ENCODE measurements at places on chromosomes 1 and 21.

- DNase-seq: peak; percentile 10
Observed at GRCh38 chr1:208235982-208236761, 8.0 kb downstream of the PLXNA2 start.

- no peak for DNase-seq
Observed at GRCh38 chr21:39258207-39258606, 55.2 kb downstream of the BRWD1 start.

- DNase-seq: no peak
Observed at GRCh38 chr1:163307479-163308171, 14.1 kb upstream of the NUF2 start.

GRCh38 chr1:151720554-151720953 is 768 bp upstream of the RIIAD1 start:
- no peak for DNase-seq

DNA sequence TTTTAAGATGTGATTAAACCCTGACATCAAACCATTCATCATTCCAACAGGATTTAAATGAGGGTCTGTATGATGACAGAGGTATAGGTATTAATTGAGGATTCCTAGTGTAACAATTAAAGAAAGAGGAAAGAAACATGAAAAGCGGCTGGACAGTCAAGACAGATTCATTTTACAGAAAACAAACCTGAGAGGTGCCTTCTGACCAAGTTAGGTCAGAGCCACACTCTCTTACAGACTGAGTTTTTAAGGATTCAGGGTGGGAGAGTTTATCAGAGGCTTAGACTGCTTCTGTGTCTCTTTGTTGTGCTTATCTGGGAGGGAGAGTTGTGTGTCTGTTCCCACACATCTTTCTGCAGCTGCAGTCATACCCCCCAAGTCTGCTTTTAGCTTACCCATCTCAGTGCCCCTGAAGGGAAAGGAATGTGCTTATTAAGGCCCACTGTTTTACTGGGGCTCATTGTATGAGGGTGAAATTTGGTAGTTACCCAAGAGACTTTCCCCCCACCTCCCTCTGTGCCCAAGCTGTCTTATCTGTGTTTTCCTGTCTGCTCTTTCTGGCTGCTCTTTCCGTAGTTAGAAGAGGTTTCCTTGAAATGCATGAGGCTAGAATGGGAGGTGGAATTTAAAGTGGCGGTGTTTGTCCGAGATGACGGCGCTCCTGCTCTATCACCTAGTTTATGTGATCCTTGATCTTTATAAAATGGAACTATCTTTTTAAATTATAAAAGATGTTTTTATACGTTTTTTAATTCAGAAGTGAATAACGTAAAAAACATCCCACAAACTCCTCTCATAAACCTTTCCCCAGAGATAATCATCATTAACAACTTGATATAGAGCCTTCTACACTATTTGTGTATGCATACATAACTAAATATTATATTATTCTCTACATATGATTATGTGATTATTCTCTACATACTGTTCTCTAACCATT is 96.0 kb upstream of the TNFSF4 start:
- no peak for DNase-seq

DNA sequence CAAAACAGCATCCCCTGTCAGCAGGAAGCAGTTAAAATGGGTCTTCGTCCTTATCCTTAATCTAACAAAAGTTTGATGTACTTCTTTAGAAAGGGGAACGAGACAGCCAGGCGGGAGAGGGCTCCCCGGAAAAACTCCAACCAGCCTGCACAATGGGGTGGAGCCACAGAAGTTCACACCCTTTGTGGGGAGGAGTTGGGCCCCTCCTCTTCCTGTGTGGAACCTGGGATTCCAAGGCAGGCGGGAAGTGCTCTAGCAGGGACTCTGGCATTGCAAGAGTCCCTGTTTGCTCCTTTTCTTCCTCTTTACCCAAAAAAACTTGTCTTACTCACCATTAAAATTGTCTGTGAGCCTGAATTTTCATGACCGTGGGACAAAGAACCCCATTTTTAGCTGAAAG is 47.7 kb downstream of the FCRL5 start:
- no peak for DNase-seq

DNA sequence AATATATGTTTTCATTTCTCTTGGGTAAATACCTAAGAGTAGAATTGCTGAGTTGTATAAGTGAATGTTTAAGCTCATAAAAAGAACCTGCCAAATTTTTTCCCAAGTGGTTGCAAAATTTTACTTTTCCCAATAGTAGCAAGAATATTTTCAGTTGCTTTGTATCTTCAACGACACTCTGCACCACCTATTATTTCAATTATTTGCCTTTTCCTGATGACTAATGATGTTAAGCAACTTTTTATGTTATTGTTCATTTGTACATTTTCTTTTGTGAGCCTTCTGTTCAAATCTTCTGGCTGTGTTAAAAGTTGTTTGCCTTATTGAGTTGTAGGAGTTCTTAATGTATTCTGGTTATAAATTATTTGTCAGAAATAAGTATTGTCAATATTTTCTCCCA is 299.1 kb upstream of the NRIP1 start:
- no peak for DNase-seq

DNA sequence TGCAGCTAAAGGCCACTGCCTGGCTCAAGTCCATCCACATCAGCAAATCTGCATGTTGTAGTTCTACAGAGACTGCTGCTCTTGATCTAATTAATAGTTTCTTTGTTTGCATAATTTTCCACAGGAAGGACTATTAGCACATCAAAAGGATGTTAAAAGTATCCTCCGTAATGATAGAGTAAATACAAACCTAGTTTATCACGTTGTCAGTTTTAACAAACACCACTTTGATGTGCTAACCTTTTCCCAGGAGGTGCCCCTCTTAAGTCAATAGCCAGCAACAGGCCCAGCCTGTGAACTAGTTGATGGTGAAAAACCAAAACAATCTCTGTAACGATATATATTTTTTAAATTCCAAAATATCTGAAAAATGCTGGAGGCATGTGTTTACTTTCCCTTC is 64.2 kb upstream of the SLC22A15 start:
- no peak for DNase-seq

All from stimulated activated CD4-positive, alpha-beta T cell treated with anti-CD3 and anti-CD28 coated beads, Interleukin-15, amount 100 ng/mL, for 24 hours (primary cell).